ENCODE measurements at places on chromosomes 6 and 20.

- peak; percentile 58 for DNase-seq
Measured at GRCh38 chr20:61629602-61630390, 377.7 kb downstream of the CDH4 start.

- DNase-seq = no peak
Measured at GRCh38 chr20:57959589-57959988, 249.8 kb upstream of the PMEPA1 start.

DNA sequence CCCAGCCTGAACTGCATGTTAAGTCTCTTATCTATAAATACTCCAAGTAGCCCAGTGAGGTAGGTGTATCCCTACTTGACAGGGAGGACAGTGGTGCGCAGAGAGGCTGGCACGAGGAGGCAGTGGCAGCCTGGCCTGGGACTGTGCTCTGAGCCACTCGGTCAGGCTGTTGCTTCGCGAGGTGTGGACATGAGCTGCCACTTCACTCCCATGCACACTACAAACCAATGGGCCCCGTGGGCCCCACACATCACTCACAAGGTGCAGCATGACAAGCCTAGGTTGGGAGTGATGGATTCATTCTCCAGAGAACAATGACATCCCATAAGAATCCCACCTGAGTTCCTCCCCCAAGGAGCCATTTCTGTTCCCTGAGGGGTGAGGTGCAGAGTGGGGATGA lies 54.9 kb downstream of the TMEM242 start:
- DNase-seq = no peak

DNA sequence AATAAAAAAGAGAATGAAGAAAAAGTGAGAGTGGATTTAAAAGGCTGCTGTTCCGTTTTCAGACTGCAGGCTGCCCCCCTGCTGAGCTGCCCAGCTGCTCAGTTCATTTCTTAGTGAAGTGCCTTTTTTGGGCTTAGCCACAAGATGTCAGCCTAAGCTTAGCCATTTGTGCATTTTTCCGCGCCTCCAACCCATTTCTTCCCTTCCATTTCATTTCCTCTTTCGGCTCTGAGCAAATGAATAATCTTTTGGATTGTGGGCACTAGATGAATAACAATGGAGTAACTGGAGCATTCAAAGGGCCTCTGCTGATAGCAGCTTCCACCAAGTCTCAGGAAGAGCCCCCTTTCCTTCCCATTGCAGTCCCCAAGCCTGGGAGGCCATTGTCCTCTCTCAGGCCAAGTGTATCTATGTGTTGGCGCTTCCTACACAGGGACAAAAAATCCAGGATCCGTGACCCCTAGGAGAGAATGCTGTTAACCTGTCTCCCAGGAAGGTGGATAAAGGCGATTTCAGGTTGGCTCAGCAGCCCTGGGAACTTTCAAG lies 83.5 kb upstream of the SPTLC3 start:
- DNase-seq = peak; percentile 68

- DNase-seq = no peak
Measured at GRCh38 chr6:18263418-18264218, 712 bp downstream of the DEK start.

DNA sequence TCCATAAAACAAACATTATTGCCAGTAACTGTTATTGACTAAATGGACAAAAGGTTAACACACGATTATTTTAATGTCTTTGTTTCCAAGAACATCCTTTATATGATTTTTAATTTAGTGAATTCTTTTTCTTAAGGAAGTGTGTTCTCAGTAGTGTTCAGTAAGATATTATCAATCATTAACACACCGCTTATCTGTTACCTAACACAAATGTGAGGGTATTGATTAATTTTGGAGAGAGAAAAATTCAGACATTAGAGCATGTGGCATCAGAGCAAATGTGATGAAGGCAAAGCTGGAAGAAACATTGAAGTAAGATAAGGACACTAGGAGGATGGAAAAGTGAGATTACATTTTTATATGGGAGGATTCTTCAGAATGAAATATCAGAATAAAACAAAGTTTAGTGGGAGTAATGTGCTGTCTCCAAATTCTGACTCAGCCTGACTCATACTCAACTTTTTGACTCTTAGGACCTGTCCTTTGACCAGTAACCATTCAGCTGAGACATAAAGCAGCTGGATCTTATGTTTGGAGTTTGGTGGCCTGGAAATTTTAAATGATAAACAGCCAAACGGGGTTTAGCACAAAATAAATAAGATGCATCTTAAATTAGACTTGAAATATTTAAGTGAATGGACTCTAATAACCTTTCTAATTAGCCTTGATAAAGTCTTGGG lies 348.6 kb downstream of the CD109 start:
- DNase-seq = no peak

DNA sequence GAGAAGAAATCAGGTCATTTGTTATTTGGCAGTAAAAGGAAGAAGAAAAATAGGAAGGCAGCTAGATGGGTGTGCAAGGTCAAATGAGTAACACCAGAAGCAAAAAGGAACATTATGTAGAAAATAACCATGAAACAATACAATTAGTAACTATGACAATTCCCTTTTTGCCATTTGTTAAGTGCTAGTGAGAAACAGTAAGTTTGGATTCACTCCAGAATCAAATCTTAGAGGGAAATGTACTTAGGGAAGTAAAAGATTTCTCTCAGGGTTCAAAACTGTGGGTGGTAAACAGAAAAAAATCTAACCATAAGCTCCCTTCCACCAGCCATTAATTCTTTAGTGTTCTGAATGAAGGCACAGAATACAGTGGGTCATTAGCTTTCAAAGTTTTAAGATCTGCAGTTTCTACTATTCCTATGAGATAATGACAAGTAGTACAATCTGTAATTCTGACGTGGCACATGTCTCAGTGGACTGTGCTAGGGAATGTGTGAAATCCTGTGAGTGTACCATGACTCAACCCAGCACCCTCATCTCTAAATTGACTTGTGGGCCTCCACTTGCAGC lies 17.1 kb downstream of the REPS1 start:
- DNase-seq = no peak

DNA sequence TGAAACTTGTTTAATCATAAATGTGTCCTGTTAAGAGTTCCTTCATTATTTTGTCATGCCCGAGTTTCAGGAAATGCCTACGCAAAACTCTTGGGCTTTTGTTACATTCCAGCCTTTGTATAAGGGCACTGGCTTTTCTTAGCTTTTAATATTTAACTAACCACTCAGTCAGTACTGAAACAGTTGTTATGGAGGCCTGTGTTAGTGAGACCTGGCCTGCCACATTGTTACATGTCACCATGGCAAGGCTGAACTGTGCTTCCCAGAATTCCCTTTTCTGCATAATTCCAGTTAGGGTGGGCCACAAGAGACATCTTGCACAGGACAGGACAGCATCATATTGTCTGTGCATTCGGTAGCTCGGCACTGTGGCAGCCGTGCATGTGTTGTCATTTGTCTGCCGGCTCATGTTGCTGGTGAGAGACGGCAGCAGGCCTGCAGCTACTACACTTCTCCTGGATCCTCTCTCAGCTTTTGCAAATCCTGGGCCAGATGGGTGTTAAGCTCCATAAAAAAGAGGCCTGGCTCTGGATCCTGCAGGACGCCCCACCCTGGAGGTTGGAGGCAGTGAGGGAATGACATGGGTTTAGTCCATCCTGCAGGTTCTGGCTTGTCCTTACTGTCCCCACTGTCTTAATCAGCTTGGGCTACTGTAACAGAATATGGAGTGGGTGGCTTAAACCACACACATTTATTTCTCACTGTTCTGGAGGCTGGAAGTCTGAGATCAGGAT lies 128.8 kb upstream of the DTNBP1 start:
- peak; percentile 62 for DNase-seq

DNA sequence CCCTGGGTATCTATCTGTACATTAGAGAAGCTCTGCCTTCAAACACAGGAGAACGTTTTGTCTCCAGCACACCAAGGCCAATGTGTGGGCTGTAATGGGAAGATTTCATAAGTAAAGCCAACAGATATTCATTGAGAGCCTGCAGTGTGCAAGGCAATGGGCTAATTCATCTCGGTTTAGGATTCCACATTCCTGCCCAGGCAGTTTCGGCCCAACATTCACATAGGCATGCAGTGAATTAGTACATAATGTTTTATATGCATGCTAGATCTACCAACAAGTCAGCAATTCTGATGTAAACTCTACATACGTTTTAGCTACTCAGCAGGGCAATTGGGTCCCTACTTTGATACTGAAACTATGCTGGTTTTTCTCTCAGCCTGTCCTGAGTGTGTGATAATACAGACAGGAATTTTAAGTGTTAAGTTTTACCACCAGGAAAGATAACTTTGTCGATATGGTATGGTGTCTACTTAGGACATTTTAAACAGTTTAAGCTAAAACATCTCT lies 46.9 kb upstream of the NAA20 start:
- no peak for DNase-seq

GRCh38 chr6:121449331-121449730 lies 13.9 kb downstream of the GJA1 start:
- DNase-seq = no peak

DNA sequence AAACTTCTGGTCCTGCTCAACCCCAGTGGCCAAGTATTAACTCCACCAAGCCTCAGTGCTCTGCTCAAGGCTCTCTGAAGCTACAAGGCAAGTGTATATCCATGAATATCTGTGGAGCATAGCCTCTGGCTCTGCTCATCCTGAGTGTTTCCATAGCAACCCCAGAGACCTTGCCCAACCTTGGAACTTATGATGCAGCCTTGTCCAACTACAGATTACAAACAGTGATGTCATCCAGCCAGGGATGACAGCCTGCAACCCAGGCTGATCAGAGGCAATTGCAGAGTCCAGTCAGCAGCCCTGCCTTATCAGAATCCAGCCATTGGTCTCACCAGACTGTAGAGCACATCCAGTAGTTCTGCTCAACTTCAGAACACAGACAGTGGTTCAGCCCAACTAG lies 65.5 kb upstream of the SPACA1 start:
- no peak for DNase-seq

DNA sequence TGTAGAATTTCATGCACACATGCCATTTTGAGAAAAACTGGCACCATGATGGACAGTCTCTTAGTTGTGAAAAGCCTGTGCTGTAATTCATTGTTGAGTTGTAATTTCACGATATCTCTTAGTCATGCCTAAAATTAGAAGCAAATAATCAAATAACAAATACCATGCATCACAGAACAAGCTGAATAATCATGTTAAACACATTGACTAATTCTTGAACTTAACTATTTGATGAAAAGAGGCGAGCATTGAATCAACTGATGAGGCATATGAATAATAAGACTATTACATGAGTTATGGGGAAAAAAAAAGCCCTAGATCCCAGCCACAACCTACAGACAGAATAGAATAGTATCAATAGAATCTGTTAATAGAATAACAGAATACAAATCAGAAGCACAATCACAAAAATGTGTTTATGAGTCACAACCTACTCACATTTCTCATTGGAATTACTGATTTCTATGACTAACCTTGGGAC lies 14.2 kb upstream of the RNF217 start:
- DNase-seq = no peak

GRCh38 chr20:46688151-46689081 lies 828 bp downstream of the TP53RK start:
- DNase-seq = no peak

- DNase-seq = no peak
Measured at GRCh38 chr6:48177786-48178185, 66.8 kb upstream of the PTCHD4 start.

GRCh38 chr20:36866164-36866563 lies 9.8 kb upstream of the TLDC2 start:
- DNase-seq = no peak

DNA sequence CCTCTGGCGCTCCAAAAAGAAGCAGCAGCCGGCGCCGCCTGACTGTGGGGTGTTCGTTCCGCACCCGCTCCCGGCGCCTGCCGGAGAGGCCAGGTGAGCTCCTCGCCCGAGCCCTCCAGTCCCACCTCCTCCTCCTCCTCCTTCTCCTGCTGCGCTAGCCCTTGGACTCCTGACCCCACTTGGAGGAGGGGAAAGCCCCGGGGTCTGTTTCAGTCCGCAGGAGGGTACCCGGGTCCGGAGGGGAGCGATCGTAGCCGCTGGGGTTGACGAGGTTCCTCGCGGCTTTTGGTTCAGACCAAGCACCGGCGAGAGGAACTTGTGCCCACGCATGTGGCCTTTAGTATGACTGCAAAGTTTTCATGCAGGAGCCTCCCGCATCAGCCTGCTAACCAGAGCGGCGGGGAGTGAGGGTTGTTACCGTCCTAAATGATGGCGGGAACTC lies 493 bp downstream of the CRYBG1 start:
- DNase-seq = no peak

DNA sequence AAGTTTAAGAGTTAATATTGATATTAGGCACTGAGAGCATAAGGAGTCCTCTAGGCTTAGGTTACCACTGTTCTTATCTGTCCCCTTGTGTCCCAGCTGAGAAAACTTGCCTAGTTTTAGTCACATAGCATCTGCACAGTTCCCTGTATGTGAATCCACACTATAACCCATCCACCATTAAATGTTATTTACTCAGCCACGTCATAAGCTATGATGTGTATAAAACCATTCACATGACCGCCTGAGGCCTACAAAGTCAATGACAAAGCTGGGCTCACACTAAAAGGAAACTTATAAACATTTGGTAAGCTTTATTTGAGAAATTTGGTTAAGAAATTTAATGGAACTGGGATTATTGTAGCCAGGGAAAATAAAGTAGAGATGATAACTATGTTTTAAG lies 59.2 kb upstream of the TFAP2D start:
- DNase-seq = no peak
